Stimulated activated CD4-positive, alpha-beta T cell treated with anti-CD3 and anti-CD28 coated beads, Interleukin-1b, Interleukin-23, amount 100 ng/mL, for 1 hour (primary cell): ENCODE measurements at places on chromosomes 2 and 18.

DNA sequence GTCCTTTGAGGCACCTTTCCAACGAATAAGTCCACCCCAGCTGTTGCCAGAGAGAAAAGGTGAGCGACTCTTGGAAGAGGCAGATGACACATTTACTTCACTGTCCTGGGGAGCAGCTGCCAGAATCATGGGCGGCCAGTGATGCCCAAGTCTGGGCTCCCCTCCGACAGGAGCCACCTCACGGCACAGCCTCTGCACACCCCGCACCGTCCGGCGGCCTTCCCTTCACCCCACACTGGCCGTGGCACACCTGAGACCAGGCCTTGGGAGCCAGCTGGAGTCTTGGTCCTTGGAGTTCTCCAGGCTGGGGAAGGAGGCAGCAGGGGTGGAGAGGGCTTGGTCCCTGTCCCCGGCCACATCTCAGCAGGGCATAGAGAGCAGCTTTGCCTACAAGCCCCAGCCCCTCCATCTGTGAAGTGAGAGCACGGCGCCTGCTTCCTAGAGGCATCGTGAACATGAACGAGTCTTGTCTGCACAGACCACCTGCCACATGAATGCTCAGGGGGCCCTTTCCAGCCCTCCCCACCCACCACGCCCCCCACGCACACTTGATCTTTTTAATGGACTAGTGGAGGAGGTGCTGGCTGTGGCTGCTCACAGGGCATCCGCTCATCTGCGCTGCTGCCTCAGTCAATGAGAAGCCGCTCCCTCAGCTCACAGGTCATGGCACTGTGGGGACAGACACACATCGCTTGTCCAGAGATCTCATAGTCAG, 400.2 kb upstream of the MYT1L start:
- no peak for DNase-seq

DNA sequence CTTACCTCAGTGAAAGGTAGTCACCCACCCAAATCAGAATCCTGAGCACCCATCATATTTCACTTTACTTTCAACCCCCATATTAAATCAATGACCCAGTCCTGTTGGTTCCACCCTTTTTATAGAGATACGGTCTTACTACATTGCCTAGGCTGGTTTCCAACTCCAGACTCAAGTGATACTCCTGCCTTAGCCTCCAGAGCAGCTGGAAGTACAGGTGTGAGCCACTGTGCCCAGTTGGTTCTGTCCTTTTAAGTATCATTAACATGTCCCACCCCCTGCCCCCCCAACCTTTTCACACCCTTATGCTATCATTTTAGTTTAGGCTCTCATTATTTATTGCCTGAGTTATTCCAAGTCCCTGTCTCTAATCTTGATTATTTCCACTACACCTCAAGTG, 28.7 kb downstream of the MSH6 start:
- no peak for DNase-seq

- no peak for DNase-seq
Measured at GRCh38 chr2:67645280-67646138, 248.4 kb downstream of the ETAA1 start.

DNA sequence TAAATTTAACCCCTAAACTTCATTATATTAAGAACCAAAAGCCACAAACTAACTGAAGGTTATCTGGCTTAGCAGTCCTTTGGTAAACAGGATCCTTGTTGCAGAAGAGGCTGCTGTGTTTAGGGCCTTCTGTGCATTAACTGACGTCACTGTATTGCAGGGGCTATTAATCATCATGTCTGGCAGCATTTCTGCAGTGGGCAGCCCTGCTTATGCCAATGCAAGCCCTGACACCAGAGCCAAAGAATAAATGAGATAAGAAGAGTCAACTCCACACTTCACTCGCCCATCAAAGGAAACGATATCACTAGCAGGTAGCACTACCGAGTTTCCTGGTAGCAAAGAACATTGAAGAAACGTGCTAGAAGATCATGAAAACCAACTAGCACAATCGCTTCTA, 110.6 kb downstream of the PLEKHM3 start:
- no peak for DNase-seq

- DNase-seq: no peak
Measured at GRCh38 chr2:198411936-198412335, 607.5 kb downstream of the PLCL1 start.

DNA sequence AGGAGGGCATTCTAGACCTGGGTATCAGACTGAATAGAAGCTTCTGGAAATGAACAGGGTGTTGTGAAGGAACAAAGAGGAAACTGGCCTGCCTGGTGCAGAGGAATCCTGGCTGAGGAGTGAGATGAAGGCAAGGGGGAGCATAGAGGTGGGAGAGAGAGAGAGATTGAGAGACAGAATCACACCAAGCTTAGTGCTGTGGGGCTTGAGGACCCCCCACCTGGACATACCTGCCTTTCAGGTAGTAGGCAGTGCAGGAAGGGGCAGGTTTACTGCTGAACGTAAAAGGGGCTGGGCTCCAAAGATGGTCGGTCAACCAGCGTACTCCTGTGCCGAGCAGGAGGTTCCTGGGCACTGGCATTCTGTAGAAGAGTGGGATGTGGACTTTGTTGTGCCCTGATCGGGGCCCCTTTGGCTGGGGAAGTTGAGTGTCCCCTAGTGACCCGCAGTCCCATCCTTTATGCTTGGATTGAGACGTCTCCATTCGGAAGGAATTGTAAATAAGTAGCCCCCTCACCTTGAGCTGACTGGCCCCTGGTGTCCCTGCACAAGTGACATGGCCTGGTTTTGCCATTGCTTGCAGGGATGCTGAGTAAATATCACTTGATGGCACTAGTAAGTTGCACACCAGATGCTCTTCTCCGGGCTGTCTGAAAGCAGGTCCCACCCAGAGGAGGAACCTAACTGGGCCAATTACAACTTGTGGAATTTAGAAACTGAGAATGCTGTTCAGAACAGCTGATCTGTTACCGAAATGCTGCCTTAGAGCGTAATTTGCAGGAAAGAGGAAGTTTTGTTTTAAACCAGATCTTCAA, 1.4 kb downstream of the UBE2F start:
- DNase-seq: no peak

DNA sequence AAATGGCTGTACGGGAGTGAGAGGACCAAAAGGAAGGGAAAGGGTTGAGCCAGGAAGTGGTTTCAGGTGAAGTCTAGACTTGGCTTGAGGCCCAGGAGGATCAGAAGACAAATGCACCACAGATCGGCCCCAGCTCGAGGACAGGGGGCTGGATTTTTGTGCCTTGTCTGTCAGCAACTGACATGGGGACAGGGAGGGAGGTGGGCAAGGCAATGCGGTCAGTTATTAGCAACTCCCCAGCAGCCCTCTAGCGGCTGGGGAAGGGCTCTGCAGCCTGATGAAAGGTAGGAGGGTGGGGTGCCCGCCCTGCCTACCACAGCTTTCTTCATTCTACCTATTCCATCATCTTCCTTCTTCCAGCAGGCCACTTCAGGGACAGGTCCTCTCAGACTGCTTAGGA, 50.0 kb downstream of the CPO start:
- no peak for DNase-seq

DNA sequence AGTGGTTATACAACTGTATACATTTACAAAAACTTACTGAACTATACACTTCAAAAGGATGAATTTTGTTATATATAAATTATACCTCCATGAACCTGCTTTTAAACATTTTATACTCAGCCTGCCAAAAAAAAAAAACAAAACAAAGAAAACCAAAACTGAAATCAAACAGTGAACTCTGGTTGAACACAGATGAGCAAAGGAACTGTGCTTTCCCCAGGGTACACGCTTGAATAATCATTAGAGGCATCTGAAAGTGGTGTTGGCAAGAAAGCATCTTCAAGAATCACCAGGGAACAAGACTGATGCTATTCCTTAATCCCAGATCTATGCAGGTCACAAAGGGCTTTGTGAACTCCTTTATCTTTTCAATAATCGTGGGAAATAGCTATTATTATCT, 77.0 kb upstream of the LYPD1 start:
- DNase-seq: no peak

DNA sequence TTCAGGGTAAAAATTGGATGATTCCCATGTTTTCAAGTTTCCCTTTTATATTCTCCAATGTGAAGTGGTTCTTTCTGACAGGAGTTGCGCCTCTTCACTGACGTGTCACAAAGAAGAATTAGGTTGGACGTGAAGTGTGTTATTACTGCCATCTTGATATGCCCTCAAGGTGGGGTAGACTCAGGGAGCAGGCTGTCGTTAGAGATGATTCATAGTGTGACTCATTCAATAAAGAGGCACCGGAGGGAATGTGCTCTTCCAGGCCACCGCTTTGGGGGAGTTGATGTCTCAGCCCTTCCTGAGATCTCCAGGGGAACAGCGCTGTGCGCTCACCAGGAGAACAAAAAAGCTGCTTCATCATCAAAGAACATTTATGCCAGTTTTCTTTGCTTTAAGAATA, 3.6 kb upstream of the DGKD start:
- no peak for DNase-seq
